ENCODE measurements at places on chromosomes 5 and 9.

DNA sequence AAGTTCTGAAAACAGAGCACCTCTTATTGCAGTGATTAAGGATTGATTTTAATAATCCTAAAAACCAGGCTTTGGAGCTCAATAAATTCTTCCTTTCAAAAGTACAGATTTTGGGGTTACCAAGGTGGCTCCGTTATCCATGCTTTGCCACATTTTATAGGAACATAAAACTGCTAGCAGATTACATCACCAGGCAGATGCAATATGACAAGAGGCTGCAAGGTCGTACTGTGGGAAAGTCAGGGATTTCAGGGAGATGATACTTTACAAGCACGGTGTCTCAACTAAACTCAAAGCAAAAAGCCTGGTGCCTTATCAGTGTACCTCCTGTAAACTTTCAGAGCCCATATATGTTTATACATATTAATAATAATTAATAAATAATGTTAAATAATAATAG, 28.6 kb downstream of the ADAMTSL1 start:
- no peak for DNase-seq

GRCh38 chr9:137829260-137829996, 48.2 kb upstream of the CACNA1B start:
- DNase-seq, result no peak

- DNase-seq, result no peak
Observed at GRCh38 chr9:109830545-109830944, 50.5 kb downstream of the PALM2AKAP2 start.

GRCh38 chr5:167029488-167029887, 1262.0 kb upstream of the WWC1 start:
- DNase-seq, result no peak

All from ELF-1 (cell line).